ENCODE measurements at places on chromosomes 3 and 15.

DNA sequence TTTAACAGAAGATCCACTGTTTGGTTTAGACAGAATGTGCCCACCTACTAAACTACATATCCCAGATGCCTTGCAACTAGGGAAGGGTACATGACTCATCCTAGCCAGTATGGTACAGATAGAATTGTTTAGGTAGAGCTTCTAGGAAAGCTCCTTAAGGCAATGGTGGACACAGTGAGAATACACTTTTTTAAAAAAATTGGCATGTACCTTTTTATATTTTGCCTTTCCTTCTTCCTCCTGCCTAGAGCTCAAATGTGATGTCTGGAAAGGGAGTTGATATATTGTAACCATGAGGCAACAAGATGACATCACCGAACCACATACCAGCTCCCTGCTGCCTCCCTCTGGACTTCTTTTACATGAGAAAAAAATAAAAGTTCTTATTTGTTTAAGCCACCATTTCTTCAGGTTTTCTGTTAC is 14.4 kb upstream of the C3orf80 start:
- peak; percentile 60 for DNase-seq

DNA sequence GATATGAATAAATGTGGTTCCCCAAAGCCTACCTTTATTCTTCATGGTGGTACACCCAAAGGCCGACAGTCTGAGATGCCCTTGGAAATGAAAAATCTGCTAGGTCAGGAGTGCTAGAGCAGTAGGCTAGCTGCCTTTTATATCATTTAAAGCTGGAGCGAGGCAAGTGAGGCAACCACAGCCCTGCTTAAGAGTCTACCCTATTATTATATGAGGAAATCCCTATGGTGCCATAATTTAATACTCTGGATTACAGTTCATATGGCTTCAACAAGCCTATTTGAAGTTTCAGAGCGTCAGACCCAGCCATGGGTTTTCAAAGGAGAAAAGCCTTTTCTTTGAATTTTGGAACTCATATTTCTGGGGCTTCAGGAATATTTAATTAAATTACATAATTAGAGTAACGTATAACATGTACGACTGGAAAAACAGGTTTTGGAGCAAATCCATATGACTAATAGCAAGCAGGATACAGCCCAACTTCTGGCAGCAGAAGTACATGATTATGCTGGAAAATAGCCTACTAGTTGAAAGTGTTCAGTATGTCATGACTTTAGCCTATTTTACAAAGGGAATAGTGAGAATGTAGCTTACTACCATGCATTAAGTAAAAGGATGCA is 18.0 kb upstream of the SLTM start:
- peak; percentile 72 for DNase-seq

- no peak for DNase-seq
These were observed 216.6 kb downstream of the SUCLG2 start for GRCh38 chr3:67437789-67438188.

DNA sequence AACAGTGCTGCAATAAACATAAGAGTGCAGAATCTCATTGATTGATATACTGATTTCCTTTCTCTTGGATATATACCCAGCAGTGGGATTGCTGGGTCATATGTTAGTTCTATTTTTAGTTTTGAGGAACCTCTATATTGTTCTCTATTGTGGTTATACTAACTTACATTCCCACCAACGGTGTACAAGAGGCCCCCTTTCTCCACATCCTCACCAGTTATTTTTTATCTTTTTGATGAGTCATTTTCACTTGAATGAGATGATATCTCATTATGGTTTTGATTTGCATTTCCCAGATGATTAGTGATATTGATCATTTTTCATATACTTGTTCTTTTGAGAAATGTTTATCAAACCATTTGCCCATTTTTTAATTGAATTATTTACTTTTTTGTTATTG is 12.4 kb upstream of the IREB2 start:
- DNase-seq: no peak

- DNase-seq: no peak
These were observed 4.1 kb upstream of the TSC22D2 start for GRCh38 chr3:150404023-150404422.

Measured in fibroblast of skin of right biceps (primary cell).